Activated CD8-positive, alpha-beta T cell treated with anti-CD3 and anti-CD28 coated beads, Interleukin-2, amount 10 ng/mL, durations not matched to agents 7 days and 5 days (primary cell): ENCODE measurements at places on chromosomes 16 and 17. TPM values are rescaled to one million over a fixed set of nuclear protein-coding genes. Genes with fewer than 3 reads are reported as not detected.

CCDC144A gene
- total RNA-seq: 0.97 TPM

PLLP gene
- 0.18 TPM for total RNA-seq

CNTNAP4 gene
- total RNA-seq: not detected

SDR42E2 gene
- total RNA-seq: 0.16 TPM

OR3A3 gene
- not detected for total RNA-seq

HSD11B2 gene
- not detected for total RNA-seq

GPR142 gene
- not detected for total RNA-seq

MATCAP1 gene
- total RNA-seq: 43.3 TPM

ABCA6 gene
- 0.08 TPM for total RNA-seq

KRT31 gene
- total RNA-seq: not detected
